ENCODE measurements at places on chromosomes 6 and 20.

GRCh38 chr6:130019326-130020072 is 1.1 kb downstream of the L3MBTL3 start:
- peak; percentile 73 for DNase-seq

- no peak for DNase-seq
Measured at GRCh38 chr6:49730251-49730650, 13.9 kb downstream of the CRISP3 start.

GRCh38 chr6:132471787-132472186 is 41.1 kb downstream of the STX7 start:
- DNase-seq, result no peak

GRCh38 chr20:17749978-17750721 is 50.4 kb downstream of the BANF2 start:
- DNase-seq, result no peak

- no peak for DNase-seq
Measured at GRCh38 chr20:21302664-21303060, 469 bp upstream of the XRN2 start.

DNA sequence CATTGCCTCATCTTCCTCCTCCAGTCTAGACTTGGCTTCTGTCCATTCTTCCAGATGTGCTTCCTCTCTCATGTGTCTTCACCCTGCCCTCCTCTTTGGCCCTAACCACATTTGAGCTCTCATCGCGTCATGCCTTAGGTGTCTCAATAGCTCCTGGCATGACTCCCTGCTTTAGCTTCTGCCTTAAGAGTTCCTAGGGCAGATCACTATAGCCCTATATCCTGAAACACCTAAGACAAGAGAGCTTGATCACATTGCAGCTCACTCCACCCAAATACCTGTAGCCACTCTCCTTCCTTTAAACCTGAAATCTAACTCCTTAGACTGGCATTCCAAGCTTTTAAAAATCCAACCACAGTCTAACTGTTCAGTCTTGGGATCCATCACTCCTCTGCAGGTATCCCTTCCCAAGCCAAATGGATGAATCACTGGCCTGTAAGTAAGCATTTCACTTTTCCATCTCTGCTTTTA is 69.0 kb upstream of the STXBP5 start:
- DNase-seq, result no peak

DNA sequence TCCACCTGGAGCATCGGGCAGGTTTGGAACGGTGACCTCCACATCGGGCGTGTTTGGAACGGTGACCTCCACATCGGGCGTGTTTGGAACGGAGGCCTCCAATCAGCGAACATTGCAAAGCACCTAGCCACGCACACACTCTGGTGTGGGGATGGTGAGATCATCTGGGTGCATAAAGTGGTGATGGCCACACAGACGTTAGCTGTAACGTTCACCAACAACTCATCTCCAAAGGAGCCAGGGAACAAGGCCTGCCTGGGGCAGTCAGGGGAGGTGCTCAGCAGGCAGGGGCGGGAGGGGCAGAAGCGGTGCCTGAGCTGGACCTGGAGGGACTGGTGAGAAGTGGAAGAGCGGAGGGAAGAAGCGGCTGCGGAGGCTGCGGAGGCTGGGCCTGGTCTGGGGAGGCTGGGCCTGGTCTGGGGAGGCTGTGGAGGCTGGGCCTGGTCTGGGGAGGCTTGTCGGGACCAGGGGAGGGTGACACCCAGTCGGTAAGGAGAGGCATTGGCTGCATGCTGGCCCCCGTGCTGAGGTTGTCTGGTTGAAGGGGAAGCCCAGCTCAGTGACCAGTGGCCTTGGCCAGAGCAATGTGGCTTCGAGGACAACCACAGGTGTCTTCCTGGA is 89.9 kb downstream of the PSMB1 start:
- no peak for DNase-seq

DNA sequence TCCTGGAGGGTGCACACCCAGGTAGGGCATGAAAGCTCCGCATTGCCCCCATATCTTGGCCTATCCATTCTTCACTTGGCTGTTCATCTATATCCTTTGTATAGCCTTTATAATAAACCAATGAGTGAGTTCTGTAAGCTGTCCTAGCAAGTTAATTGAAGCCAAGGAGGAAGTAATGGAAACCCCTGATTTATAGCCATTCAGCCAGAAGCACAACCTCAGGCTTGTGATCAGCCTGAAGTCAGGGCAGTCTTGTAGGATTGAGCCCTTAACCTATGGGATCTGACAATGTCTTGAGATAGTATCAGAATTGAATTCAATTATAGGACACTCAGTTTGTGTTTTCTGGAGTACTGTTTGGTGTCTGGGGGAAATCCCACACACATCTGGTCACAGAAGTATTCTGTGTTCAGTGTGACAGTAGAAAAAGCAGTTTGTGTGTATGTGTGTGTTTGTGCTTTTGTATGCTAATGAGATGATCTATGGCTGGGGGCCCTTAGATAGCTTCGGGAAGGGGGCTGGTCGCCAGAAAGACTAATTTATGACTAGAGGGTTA is 5.7 kb downstream of the NT5E start:
- no peak for DNase-seq

DNA sequence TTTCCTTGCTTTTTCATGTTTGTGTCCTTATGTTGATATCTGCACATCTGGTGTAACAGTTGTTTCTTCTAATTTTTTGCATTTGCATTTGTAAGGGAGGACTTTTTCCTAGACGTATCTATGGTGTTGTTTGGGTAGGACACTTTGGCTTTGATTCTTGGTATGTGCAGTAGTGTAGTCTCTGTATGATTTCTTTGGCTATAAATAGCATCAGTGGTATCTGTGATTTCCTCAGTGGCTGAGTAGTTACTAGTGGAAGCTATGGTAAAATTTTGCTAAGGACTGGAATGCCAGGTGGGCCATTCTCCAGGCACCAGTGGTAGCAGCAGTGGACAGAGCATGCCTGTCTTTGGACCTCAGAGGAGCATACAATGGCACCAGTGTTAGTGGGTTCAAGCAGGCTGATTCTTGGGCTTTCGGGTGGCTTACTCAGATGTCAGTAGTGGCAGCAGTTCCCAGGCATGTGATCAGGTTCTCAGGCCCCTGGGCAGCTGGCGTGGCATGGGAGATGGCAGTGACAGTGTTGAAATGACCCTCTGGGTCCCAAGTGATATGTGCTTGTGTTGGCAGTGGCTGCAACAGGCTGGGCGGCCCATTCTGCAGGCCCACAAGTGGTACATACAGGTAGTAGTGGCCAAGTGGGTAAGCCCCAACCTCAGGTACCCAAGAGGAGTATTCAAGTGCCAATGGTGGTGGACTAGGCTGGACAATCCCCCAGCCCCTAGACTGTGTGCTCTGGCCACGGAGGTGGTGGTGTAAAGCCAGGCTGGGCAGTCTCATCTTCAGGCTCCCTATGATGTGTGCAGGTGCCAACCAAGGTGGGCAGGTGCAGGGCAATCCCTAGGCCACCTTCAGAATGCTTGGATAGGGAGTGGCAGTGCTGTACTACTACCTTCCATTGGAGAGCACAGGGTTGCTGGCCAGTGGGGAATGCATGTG is 54.5 kb downstream of the PLCG1 start:
- DNase-seq, result no peak

DNA sequence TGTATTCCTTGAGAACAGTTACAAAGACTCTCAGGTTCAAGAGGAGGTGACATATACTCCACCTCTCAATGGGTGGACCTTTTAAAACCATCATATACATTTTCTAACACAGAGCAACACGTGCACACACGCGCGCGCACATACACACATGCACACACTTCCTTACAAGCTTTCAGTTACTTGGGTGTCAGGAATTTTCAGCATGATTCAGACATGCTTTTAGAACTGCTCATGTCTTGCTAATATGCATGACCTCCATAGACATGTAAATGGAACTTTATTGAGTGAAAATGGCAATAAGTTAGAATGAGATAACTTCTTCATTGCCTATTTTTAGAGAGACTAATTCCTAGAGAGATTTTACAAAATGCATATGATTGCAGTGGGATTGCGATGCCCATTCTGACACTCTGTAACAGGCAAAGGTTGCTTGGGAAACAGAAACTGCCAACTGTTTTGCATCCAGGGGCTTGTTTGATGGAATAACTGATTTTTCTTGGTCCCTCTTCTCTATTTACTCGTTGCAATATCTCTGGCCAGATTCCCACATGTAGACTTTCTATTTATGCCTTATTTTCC is 531.4 kb upstream of the RNF217 start:
- no peak for DNase-seq

DNA sequence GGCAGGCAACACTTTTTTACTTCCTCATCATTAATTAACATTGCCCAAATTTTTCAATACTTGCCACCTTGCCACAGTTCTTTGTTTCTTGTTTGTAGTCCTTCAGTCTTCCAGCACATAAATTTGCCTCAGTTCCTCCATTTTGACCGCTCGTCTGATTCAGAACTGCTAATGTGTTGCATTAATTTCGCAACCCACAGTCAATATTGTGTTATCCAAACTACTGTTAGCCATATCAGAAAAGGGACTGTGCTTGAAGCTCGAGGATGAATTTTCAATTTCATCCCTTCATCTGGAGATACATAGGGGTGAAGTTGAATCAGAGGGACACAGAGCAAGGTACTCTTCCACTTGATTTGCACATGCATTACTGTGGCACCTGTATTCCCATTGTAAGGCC is 421.5 kb downstream of the CDKAL1 start:
- no peak for DNase-seq

- DNase-seq, result no peak
Measured at GRCh38 chr20:10876558-10876957, 202.8 kb upstream of the JAG1 start.

DNA sequence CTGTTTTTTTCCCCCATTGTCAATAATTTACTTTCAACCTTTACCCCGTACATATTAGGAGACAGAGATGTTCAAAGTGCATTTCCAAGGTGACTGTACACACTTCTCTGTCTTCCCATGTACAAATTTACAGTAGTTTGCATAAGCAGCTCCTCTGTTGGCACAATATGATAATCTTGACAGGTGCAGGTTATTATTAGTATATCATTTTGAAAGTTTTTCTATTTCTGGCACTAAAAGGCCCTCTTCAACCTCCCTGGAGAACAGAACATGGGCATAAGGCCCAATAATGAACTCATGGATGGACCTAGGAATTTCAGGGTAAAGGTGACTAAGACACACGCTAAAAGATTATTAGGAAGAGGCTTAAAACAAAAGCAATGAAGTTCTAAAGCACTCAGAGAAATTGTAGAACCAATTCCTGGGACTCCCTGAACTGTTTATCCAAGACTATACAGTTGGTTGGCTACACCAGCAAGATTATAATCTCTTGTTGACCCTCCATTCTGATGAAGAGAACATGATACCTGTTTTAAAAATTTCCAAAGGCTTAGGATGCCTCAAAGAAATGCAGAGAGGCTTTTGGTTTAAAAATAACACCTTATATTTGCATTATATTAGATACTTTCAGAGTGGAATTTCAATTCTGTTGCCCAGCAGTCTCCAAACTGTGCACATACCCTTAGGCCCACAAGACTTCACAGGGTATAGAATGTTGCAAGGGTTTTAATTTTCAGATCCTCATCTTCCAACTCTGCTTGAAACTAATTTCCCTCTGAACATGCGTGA is 1.1 kb downstream of the AIG1 start:
- DNase-seq, result peak; percentile 1

DNA sequence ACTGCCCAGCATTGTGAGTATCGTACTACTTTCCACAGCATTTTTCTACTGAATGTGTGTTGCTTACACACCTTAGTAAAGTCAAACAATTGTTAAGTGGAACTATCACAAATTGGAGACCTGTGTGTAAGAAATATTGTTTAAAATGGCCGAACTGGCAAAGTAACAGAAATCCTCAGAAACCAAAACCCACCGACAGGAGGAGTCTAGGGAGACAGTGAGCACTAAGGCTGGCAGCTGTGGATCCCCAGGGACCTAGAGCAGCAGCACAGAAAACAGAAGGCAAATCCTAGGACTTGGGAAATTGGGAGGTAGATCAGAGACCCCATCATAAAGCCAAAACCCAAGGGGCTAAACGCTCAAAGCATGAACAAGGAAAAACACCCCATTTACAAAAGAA is 69.9 kb downstream of the SESN1 start:
- no peak for DNase-seq

DNA sequence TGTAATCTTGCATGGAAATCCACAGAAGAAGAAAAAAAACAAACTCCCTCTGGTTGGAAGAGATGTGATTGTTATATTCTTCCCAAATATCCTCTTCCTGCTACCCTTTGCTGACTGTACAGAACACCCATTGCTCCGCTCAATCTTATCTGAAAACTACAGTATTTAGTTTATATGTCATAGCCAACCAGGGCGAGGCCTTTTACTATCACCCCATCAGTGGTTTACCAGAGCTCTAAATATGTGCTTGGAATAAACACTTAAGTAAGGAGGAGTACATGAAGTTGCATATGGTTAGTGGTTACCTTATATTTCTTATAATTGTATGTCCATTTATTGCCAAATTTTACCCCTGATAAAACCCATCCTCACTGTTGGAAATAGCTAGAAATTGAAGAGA is 12.2 kb downstream of the PRL start:
- no peak for DNase-seq

- no peak for DNase-seq
Measured at GRCh38 chr20:58573257-58573656, 58.1 kb upstream of the APCDD1L start.

GRCh38 chr6:53103993-53104675 is 38.9 kb downstream of the FBXO9 start:
- DNase-seq, result peak; percentile 67

DNA sequence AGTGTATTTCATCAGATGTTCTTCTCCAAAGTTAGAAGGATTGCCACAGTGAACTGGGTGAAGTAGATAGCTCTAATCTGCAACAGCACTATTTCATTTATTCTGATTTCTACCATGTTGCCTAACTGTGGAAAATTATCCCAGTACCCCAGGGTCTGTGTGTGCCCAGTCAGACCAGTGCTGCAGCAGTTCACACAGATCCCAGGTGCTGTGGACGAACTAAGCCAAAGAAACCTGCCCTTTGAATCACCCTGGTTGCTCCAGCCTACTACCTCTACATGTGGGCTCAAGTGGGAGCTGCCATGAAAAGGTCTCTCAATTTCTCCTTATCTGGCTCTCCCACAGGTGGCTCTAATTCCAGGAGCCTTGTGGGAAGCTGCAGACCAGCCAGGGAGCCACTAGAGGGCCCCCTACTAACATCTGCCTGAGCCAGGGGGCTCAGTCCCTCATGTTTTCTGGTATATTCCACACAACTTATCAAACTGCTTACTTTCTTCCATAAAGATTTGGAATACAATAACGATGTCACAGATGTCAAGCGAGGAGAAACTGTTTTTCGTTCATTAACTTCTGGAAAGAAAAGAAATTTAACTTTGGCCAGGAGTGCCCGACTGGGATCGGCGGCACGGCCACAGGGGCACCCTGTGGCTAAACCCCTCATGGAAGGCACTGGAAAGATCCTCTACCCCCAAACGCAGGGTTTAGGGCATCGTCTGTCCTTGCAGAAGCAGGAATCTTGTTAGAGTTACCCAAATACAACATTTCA is 31.6 kb upstream of the LY86 start:
- DNase-seq, result peak; percentile 37

GRCh38 chr20:37922016-37922415 is 19.1 kb downstream of the VSTM2L start:
- DNase-seq, result no peak

Measured in brain (organoid and tissue), 16 donors.